ENCODE measurements at places on chromosomes 2 and 18.

DNA sequence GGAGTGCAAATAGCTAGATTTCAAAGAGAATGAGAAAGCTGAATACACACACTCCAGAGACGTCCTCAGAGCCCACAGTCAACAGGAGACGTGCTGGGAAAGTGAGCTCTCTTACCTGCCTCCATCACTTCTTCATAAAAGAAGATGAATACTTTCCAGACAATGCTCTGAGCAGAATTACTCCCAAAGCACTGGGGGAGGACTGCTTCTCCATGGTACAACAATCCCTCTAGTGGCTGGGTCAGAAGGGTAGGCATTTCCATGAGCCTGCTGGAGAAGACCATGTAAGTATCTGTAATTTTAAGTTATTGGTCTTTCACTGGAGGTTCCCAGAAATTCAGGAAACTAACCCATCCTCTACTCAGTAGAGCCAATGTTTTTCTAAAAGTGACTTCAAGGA, 190.3 kb downstream of the RBM43 start:
- no peak for DNase-seq

DNA sequence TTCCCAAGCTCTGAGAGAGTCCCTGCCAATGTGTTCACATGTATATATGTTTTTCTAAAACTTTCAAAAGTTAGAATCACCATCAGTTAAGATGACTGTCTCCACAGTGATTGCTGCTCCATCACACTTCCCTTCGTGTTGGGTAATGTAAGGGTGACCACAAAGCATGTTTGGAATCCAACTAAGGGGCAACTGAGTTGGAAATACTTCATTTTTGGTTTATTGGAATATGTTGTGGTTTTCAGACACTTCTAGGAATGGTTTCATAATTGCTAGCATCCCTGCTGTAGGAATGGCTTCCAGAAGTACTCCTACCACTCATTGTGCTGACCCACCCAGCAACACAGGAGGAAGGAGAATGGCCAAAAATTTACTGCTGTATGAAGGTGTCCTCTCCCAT, 212.5 kb upstream of the GULP1 start:
- DNase-seq: no peak

GRCh38 chr2:86631846-86632485, 8.3 kb upstream of the RNF103 start:
- DNase-seq: no peak

DNA sequence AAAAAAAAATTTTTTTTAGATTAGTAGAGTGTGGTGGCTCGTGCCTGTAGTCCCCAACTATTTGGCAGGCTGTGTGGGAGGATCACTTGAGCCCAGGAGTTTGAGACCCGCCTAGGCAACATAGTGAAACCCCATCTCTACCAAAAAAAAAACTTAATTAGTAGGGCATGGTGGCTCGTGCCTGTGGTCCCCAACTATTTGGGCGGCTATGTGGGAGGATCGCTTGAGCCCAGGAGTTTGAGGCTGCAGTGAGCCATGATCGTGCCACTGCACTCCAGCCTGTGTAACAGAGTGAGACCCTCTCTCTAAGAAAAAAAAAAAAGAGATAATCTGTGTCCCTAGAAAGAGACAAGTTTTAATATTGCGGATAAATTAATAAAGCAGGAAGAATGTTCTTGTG, 8.8 kb downstream of the GPR55 start:
- DNase-seq: no peak

Measured in T follicular helper cell (primary cell).